Amygdala (tissue), 56 donors: ENCODE measurements at places on chromosomes 7 and 10.

GRCh38 chr10:1734288-1734687 is 3.0 kb downstream of the ADARB2 start:
- DNase-seq, result no peak

- no peak for DNase-seq
Observed at GRCh38 chr10:4693967-4694366, 132.0 kb upstream of the AKR1E2 start.

- no peak for DNase-seq
Observed at GRCh38 chr10:73635781-73636180, 5.5 kb downstream of the MYOZ1 start.

DNA sequence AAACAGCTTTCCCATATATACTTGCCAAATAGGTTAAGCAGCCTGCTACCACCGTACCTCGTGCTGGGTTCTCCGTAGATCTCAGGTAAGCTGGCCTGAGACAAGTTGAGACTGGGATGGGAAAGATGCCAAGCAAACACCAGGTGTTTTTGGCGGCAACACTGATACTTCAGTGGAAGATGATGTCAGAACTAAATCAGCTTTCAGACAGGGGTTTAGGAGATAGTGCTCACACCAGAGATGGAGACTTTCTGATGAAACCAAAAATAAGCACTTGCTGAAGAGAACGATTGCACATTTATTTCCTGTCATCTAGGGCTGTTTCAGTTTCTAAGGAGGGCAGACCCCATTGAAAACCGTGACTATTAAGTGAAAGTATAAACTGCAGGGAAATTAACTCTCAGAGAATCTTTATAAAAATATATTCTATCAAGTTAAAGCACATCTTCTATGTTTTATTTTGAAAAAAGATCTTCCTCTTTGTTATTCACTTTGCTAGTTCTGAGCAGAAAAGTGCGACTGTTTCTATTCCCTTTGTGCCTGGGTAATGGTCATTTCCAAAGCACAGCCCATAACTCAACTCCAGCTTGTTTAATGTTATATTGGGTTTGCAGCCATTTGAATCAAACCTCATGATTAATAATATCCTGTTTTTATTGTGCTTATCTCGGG is 149.9 kb downstream of the CPED1 start:
- no peak for DNase-seq

DNA sequence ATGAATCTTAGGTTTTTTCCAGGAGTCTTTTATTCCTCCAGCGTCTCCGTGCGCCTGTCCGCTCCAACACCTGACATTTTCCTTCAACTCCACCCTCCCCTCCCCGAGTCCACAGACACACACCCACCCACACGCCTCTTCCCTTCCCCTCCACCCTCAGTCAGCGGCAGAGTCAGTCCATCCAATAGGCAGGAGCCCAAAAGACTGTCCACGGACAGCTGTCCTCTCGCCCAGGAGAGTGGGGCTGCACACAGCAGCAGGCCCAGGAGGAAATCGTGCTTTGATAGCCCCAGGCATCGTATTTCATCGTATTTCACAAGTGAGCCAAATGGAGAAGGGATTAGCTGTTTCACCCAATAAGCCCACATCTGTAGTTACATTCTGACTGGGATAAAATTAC is 285.1 kb downstream of the ZEB1 start:
- no peak for DNase-seq

- DNase-seq, result no peak
Observed at GRCh38 chr7:65397730-65398142, 24.1 kb downstream of the ZNF92 start.

DNA sequence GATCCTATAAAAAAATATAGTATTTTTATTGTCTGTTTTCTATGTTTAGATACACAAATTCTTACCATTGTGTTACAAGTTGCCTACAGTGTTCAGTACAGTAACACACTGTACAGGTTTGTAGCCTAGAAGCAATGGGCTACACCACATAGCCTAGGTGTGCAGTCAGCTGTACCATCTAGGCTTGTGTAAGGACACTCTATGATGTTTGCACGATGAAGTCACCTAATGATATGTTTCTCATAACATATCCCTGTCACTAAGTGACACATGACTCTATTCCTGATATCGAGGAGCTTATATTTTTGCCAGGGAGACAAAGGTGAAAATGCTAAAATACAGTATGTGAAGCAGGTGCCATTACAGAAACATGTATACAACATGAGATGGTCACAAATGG is 18.6 kb downstream of the ZNF25 start:
- DNase-seq, result no peak

DNA sequence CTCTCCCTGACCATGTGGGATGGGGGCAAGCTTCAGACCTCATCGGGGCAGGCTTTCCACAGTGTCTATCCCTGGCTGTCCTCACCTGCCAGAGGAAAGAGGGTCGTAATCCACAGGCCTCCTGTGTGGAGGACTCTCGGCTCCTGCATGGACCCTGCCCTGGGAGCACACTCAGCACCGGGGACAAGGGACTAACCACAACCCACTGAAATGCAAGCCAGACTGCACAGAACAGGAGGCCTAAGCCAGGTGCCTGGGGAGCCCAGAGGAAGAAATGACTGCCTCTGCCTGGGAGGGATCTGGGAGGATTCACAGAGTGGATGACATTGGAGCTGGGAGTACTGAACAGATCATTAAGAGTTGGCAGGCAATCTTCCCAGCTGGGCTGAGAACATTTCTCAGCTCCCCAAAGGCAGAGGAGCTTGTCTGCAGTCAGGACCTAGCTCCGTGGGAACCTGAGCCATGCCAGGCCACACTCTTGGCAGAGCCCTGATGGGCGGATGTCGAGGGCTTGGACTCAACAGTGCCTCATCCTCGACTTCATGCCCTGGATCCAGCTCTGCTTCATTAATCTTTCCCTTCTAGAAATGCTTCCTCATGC is 213.4 kb downstream of the USP6NL start:
- no peak for DNase-seq

- DNase-seq, result no peak
Observed at GRCh38 chr7:102415685-102416225, 17.6 kb upstream of the ORAI2 start.

DNA sequence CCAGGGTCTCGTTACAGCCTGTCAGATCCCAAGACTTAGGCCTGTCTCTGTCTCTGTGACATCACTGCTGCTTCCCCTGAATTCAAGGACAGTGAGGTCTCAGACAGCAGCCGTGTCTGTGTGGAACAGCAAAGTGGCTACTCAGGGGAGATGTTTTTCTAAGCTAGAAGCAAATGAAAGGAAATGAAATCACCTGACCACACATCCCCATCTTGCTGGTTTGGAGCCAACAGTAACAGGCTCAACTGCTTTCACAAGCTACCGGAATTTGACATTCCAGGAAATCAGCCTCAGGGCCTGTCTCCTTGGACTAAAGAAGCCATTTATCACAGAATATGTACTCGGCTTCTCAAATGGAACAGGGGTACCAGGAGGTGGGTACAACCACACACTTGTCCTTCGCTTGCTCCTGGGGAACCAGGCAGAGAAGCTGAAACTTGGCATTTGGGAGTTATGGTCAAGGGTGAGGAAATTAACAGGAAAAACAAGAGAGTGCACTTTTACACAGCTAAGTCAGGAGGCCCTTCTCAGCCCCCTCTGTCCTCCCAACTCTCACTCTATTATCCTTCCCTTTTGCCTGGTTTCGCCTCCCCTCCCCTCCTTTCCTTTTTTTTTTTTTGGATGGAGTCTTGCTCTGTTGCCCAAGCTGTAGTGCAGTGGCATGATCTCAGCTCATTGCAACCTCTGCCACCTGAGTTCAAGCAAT is 73.2 kb downstream of the SPDYE5 start:
- DNase-seq, result no peak

GRCh38 chr10:80260295-80261243 is 28.9 kb downstream of the MAT1A start:
- peak; percentile 1 for DNase-seq

GRCh38 chr10:118459642-118460193 is 117.6 kb upstream of the FAM204A start:
- DNase-seq, result peak; percentile 14

GRCh38 chr7:55517191-55517633 is 55.1 kb downstream of the VOPP1 start:
- DNase-seq, result no peak

DNA sequence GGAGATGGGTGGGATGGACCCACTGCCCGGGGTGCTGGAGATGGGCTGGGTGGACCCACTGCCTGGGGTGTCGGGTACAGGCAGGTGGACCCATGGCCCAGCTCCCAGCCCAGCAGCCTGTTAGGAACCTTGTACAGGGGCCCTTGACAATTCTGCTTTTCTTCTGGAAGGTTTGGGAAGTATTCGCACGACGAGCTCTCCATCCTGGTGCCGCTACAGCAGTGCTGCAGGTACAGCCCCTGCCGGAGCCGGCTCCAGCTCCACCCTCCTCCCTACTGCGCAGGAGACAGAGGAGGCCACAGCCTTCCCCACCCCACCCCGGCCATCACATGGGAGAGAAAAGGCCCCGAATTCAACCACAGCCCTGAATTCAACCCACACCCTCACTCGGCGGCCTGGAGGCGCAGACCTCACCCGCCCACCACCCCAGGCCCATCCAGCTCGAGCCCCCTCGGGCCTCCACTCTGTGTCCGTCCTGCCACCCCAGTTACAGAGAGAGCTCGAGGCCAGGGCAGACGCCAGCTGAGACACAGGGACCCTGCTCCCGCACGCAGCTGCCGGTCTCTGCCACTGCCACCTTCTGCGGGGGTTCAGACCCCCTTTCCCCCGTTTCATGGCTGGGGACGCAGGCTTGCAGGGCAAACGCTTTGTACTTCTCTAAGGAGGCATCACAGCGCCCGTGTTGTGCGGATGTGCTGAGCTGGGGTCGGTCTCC is 31.3 kb upstream of the FOXL3 start:
- DNase-seq, result no peak

GRCh38 chr7:98483276-98483963 is 82.5 kb upstream of the BAIAP2L1 start:
- no peak for DNase-seq

- no peak for DNase-seq
Observed at GRCh38 chr10:87504307-87504639, 420 bp upstream of the MINPP1 start.

DNA sequence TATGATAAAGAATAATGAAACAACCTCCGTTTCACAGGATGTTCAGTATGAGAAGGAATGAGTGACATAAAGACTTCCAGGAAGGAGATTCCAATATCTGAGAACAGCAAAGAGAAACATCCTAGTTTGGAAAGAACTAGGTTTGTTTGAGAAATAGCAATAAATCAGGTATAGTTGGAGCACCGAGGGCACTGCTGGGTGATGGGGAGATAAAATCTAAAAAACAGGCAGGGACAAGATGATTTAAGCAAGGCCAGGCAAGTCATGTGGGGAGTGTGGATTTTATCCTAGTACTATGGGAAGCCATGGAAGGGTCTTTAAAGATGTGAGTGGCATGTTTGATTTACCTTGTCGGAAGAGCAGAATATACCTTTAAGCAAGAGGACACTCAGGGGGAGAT is 169.7 kb downstream of the SPAG6 start:
- no peak for DNase-seq

GRCh38 chr7:118033273-118033672 is 150.7 kb upstream of the LSM8 start:
- DNase-seq, result no peak

- no peak for DNase-seq
Observed at GRCh38 chr10:99983280-99983988, 26.3 kb downstream of the DNMBP start.

DNA sequence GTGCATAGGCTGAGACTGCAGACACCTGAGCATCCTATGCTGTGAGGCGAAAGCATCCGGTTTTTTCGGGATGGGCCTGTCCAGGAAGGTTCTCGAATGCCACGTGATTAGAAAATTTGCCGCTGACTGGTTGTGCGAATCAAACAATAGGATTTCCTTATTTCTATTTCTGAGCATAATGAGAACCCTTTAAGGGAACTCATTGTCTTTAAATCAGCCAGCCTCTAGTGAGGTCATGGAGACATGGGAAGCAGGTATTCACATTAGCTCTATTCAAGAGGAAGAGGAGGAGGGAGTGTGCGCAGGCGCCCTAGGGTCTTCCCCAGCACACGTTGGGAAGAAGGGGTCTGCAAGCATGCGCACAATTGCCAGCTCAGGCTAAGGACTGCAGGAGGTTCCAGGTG is 5.6 kb downstream of the GIMAP1 start:
- DNase-seq, result no peak

DNA sequence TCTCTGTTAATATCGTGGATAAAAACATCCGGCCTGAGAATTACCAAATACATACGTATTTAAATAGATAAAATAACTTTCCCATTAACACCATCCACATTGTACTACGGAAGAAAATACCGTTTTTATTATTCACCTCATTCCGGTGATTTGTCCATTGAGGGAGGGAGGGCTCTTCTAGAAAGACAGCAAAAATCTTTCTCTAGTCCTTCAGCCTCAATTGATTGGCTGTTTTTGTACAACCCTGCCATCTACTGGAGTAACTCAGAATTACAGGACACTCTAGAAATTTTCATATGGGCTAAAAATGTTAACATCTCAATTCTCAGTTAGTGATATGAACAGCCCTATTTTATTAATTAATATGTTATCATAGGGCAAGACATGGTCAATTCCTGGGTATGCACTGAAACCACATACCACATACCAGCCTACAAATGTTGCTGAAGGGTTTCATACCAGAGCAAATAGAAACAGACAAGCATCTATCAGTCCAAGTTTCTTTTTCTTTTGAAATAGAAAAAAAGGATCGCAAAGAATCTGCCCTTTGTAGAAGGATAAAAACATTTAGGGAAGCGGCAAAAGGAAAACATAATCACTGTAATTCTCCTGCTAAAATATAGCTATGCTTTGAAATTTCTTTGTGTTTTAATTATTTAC is 55.8 kb upstream of the CDCA7L start:
- no peak for DNase-seq

- no peak for DNase-seq
Observed at GRCh38 chr7:2833083-2833910, 10.8 kb downstream of the GNA12 start.

- DNase-seq, result no peak
Observed at GRCh38 chr10:123019941-123020703, 11.3 kb downstream of the ACADSB start.

GRCh38 chr7:55365205-55365674 is at the start of gene LANCL2:
Gene LANCL2, plus strand, starts transcription at chr7:55365337. Its CDS starts 689 bp downstream, at chr7:55366026.
- DNase-seq, result no peak

DNA sequence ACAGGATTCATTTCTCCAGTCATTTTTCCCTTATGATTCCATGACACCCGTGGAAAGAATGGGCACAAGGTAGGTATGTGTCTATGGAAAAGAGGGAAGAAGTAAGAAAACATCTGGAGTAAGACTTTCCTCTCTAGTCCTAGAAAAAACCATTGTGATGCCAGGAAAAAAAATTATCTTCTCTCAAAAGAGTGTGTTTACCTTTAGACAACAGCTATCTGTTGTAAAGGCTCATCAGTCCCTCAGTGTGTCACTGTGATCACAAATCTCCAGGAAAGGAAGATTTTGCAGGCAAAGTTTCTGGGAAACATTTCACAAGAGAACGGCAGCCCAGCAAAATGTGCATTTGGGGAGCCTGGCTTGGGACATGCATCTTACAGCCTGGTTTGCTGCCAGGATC is 44.8 kb downstream of the CALML3 start:
- no peak for DNase-seq
